ENCODE measurements at places on chromosomes 7 and 10.

- no peak for DNase-seq
These were observed 85.5 kb upstream of the DKK1 start for GRCh38 chr10:52228556-52228955.

DNA sequence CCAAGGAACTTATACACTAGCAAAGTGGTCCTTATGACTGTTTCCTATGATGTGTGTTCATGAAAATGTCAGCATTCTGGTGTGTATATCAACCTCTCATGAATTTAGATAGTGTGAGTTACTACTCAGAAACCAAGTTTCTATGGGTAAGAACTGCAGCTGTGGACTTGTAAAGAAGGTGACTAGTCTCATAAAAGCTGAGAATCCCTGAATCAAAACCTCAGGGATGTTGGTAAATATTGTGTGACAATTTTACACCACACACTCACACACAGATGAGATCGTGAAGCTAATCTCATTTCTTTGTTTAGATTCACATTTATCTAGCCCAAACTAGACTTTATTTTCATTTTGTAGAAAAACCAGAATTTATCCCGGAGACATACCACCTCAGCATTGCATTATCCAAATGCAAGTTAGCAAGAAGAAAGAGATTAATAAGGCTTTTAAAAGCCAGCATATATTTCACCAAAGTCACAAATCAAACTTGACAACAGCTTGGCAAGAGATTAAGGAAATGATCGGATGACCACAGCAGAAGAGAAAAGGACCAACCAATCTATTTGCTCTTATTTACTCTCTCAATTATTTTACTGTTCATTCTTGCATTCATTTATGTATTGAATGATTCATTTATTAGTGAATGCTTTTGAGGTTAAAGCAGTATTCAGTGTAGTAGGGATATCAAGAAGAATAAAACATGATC is 92.9 kb downstream of the PLXDC2 start:
- DNase-seq = no peak

- DNase-seq = no peak
These were observed 3.2 kb downstream of the TEX47 start for GRCh38 chr7:88792361-88792760.

- no peak for DNase-seq
These were observed 336.0 kb downstream of the SUGCT start for GRCh38 chr7:40470817-40471216.

- peak; percentile 22 for DNase-seq
These were observed 19.5 kb upstream of the ITGB8 start for GRCh38 chr7:20310963-20311742.

- no peak for DNase-seq
These were observed at the start of gene PON3 for GRCh38 chr7:95396136-95397032. Gene PON3 (minus strand): TSS chr7:95396375. CDS start chr7:95396350, 25 bp downstream.

GRCh38 chr10:36493516-36493880 is 631.9 kb upstream of the ANKRD30A start:
- DNase-seq = no peak

GRCh38 chr10:43901302-43901701 is 252.6 kb upstream of the ZNF32 start:
- no peak for DNase-seq

DNA sequence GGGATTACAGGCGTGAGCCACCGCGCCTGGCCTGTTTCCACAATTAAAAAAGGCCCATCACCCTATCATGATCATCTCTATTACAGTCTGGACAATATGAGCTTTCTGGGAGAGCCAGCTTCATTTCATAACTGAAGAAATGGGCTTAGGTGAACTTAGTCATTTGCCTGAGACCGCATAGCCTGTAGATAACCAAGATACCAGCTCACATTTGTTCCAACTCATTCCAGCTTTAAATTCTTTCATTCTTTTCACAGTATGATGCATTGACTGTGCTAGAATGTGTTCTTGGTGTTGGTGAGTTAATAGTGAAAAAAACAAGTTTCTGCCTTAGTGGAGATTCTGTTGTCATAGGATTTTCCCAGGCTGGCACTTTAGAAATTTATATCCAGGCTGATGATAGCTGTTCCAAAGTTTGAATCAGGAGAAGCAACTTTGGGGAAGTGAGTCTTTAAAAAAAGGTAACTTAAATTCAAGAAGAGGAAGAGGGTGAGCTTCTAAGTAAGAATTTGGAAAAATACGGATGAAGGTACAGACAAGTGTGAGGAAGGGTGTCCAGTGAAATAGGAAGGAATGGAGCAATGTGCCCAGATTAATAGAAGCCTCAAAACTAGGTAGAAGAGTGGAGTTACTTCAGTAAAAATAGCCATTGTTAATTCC is 2.1 kb upstream of the H2AZ2 start:
- no peak for DNase-seq

GRCh38 chr7:141363748-141364147 is 187.5 kb upstream of the AGK start:
- DNase-seq = no peak

DNA sequence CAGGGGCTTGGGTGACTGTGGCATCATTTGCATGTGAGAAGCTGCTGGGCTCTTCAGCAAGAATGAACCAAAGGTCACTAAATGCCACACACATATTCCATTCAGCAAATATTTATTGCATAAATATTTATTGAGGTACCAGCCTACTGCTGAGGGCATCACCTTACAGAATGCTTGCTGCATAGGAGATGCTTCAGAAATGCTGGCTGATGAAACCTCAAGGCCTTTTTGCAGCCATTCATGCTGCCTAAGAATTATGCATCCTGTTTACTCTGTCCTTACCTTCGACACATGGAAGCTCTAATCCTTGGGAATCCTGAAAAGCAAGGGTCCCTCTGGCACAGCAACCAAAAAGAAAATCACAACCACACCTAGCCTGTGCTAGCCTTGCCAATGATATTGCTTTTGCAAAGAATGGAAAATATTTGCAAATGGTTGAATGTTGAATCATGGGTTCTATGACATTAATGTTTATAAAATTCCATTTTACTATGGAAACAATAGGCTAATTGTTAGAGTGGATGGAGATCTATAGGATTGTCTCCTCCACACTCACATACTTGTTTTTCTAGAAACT is 79.6 kb downstream of the PCGF5 start:
- DNase-seq = no peak

DNA sequence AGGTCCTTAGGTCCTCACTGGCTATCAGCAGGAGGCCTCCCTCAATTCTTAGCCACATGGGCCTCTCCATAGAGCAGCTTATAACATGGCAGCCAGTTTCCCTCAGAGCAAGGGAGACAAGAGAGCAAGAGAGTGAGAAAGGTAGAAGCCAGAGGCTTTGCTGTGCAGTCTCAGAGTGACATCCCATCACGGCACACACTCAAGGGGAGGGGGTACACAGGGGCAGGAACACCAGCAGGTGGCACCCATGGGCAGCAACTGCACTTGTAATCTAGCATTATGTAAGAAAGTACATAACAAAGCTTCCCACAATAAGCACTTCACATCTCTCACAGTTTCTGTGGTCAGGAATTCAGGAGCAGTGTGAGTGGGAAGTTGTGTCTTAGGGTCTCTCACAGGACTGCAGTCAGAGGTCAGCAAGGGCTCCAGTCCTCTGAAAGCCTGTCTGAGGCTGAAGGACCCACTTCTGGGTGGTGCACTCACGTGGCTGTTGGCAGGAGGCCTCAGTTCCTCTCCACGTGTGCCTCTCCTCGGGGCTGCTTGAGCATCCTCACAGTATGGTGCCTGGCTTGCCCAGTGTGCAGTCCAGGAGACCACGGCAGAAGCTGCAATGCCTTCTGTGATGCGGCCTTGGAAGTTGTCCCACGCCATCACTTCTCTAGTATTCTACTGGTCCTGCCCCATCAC is 159.4 kb downstream of the OAT start:
- no peak for DNase-seq

DNA sequence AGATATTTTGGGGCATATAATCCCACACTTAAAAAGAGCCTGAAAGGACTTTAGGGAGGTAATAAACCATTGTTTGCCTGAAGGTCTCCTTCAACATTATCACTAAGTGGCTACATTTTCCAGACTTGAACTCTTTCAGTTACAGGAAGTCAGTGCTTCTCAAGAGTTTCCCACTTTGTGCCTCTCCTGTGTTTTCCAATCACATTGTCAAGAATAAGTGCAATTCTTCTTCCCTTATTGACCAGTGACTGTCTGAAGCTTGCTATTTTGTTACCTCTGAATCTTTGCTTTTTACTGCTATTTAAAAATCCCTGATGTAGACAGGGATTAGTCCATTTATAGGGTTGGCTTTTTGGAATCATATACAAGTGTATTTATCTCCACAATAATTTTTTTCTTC is 346.7 kb upstream of the ANKRD30A start:
- DNase-seq = no peak

DNA sequence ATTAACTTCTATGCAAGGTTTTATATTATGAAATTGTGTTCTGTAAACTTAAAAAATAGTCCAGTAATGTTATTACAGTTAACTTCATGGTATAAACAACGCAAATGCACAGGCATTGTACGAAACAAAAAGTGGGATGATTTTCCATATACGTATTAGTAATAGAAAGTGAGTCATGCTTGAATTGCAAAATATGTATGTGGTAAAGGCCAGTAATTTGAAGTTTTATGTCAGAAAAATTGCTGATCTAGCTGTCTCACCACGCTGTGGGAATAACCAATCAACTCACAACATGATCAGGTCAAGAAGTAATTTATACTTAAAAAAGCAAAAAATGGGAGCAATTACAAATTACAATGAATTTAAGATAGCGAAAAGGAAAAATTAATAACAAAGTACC is 37.0 kb upstream of the GLI3 start:
- no peak for DNase-seq

DNA sequence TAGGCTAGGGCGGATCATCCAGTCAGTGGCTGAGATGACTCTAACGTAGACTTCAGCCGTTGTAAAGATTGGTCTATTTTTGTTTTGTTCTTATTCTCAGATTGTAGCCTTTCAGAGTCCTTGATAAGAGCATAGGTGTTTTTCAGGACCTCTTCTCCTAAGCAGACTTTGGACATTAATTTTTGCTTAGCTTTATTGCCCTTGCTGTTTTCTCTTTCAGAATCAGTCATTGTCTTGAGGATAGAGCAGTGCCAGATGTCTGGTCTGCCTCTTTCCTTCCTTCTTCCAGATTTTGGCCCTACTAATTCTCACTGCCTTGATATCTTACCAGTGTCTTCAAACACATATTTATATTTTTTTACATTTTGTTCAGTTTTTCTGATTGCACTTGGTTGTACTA is 49.5 kb downstream of the C1GALT1 start:
- no peak for DNase-seq

- no peak for DNase-seq
These were observed 233.6 kb downstream of the PRPF18 start for GRCh38 chr10:13820119-13820963.

- no peak for DNase-seq
These were observed 30.2 kb upstream of the CREB5 start for GRCh38 chr7:28382144-28382543.

GRCh38 chr7:106520962-106521514 is 139.9 kb downstream of the CCDC71L start:
- no peak for DNase-seq

DNA sequence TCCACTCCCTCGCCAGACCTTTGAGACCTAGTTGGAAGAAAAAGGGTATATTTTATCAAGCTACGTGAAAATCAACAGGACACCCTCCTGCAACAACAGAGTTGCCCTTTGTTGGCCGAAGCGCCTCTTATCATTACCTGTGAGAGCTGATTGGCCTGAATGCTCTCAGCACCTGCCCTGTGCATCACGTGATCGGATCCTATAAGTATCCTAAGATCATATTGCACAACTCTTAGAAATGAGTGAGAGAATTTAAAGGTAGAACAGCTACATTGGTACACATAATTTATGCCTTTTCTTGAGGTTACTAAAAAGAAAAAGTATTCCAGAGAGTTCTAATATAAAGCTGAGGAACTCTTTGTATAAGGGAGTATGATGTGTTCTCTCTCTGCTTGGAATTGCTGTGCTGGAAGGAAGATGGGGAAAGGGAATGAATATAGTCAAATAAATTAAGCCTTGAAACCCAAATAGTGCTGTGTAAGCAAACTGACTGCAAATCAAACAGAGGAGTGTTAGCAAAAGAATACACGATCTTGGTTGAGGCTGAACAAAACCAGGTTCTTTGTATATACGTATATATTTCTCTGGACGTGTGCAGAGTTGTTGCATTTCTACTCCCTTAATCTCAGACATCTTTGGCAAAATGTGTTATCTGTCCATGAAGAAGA is 69.3 kb downstream of the LRRC4 start:
- DNase-seq = no peak

GRCh38 chr10:76906256-76906655 is 731.4 kb downstream of the KCNMA1 start:
- no peak for DNase-seq

GRCh38 chr7:9600974-9601373 is 1167.6 kb downstream of the NXPH1 start:
- no peak for DNase-seq

Data from brain pericyte (primary cell).